Bronchus fibroblast of lung (primary cell): ENCODE measurements at places on chromosomes 7 and 10. TPM values are rescaled to one million over a fixed set of nuclear protein-coding genes. Genes with fewer than 3 reads are reported as not detected.

CCNJ gene
- 4.2 TPM in 2 replicates for total RNA-seq

CHN2 gene
- total RNA-seq, result under 0.01 TPM in 1 of 2 replicates, not detected in the other

NUP205 gene
- 59.2 and 71.5 TPM in 2 replicates for total RNA-seq

CAV1 gene
- total RNA-seq, result 569 and 638 TPM in 2 replicates

GSTO2 gene
- 7.3 and 7.6 TPM in 2 replicates for total RNA-seq

PRSS2 gene
- 0.15 and 0.34 TPM in 2 replicates for total RNA-seq

POLR2J gene
- 41.2 and 41.4 TPM in 2 replicates for total RNA-seq

PON3 gene
- total RNA-seq, result not detected in 2 replicates

CRYGN gene
- total RNA-seq, result not detected in 2 replicates

FKBP9 gene
- total RNA-seq, result 122 and 127 TPM in 2 replicates

CNPY1 gene
- not detected in 2 replicates for total RNA-seq

SFTPA1 gene
- not detected in 2 replicates for total RNA-seq

CDC14C gene
- not detected in 2 replicates for total RNA-seq

GNAT3 gene
- total RNA-seq, result not detected in 2 replicates

FAM107B gene
- 10.8 and 11.3 TPM in 2 replicates for total RNA-seq

SPAM1 gene
- not detected in 2 replicates for total RNA-seq

FBXL13 gene
- total RNA-seq, result 0.30 and 0.34 TPM in 2 replicates

CABCOCO1 gene
- total RNA-seq, result 0.34 and 1.3 TPM in 2 replicates

CALCR gene
- not detected in 2 replicates for total RNA-seq

RBP4 gene
- 2.8 and 5.5 TPM in 2 replicates for total RNA-seq

BLNK gene
- 0.15 and 0.50 TPM in 2 replicates for total RNA-seq

DYDC2 gene
- not detected in 2 replicates for total RNA-seq

MYO3A gene
- not detected in 2 replicates for total RNA-seq

PON1 gene
- not detected in 2 replicates for total RNA-seq
